CD4-positive, alpha-beta T cell treated with Interleukin-17A for 1 hour (primary cell): ENCODE measurements at places on chromosomes 2 and 18.

DNA sequence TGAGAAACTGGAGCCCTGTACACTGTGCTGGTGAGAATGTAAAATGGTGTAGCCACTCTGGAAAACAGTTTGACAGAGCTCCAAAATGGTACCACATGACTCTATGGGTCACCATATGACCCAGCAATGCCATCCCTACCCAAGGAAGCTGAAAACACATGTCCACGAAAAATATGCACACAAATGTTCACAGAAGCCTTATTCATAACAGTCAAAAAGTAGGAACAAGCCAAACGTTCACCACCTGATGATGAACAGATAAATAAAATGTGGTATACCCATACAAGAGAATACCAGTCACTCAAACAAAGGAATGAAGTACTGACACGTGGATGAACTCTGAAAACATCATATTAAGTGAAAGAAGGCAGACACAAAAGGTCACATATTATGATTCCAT lies 4.6 kb downstream of the AFG3L2 start:
- DNase-seq = no peak

DNA sequence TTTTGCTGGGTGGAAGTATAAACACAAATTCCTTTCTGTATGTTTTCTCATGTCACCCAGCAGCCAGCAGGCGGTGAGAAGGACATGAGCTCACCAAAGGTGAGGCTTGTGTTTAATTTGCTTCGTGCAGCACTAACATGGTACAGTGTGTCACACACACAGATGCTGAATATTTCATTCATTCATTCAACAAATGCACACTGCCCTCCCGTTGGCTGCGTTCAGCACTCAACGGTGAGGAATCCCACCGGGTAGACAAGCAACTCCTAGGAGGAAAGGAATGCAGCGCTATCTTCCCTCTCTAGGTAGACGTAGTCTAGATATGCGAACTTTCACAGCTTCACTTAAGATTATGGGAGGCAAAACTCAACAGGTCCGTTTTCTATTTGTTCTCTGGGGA lies 85.1 kb downstream of the LONRF2 start:
- DNase-seq = no peak

- DNase-seq = no peak
Observed at GRCh38 chr2:159322419-159322818, 35.9 kb upstream of the WDSUB1 start.

DNA sequence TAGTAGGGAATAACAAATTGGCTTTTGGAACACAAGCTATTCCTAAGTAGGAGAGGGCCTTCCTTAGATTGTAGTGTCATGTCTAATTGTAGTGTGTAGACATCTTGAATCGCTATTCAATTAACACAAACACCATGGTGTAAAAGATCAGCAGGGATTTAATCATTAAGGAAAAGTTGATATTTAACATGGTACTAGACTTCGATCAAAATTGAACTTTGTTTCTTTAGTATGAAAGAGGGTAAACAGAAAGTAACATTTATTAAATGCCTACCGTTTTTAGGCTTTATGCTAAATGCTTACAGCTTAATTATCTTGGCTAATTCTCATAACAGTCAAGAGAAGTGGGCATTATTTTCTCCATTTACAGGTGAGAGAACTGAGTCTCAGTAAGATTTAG lies 37.5 kb upstream of the FIGN start:
- no peak for DNase-seq

DNA sequence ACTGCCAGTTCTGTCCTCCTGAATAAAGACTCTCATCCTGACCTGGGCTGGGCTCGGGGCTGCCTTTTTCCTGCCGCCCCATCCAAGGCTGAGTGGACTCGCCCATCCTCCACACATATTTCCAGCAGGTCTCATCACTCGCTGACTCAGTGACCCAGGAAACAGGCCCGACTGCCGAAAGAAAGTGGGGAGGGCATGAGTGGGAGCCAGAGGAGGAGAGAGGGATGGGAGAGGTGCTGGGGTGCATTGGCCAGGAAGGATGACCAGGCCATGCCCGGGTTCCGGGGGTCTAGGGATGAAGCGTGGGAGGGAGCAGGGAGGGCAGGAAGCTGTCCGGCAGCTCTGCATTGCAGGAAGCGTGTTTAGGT lies 66.7 kb downstream of the TWIST2 start:
- no peak for DNase-seq

DNA sequence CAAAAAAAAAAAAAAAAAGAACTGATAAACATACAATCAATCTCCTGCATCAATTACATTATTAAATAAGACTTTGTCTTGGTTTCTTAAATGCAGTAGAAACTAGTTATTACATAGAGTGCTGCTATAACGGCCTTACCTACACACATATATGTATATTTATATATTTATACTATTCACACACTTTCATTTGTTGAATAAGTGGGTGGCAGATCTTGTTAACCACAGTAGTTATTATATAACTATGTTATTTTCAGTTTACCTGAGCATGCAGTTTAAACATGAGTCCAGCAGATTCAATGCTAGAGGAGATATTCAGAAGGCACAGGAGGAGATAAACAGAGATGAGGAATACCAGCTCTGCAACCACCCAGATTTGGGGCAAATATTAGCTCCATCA lies 81.5 kb upstream of the CD226 start:
- DNase-seq = no peak

DNA sequence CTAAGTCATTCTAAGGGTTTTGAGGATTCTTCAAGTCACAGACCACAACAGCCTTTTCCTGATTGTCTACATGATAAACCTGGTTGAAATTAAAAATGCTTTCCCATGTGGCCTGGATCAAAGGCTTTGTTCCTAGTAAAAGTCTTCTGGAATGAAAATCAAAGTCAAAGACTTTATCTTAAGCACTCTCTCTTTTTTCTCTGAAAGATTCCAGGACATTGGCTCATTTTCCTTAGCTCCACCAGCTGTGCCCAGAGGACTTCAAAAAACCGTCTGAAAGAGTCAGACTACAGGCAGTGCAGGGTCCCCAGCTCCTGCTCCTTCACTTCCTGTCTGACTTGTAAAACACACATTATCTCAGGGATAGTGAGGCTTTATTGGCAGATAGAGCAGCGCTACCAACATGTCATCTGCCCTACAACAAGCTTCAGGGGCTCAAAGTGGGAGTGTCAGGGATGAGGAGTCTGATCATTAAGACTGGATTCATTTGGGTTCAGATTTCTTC lies 148.2 kb downstream of the ESCO1 start:
- DNase-seq = no peak

DNA sequence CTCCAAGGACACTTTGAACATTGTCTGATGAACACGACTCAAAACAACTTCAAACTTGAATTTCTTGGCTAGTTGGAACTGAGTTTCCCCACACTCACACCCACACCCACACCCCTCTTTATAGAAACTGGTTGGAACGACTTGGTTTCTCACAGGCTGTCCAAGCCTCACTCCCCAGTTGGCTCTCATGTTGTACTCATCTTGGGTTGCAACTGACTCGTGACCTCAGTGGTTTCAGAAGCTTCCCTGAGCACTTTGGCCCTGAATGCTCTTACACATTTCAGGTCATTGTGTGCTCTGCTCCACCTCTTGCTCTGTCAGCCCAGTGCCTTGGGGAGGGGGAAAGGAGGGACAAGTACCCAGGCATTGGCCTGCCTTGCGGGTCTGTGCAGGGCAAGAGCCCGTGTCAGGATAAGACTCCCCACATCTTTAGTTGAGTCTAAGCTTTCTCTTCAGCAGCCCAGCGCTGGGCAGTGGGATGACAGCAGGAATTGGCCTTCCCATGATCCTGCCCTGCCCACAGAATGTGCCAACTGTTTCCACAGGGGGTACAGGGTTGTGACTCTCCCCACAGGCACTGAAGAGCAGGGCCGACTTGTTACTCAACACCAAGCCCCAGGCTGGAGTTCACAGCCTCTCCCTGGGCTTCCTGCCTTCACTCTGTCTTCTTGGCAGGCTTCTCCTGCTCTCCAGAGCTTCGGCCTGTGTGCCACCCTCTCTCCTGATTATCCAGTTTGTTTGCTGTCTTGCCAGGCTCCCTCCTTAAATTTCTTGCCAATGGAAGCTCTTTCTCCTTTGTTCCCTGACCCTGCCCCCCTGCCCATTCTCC lies 104.6 kb downstream of the RTN4 start:
- DNase-seq = no peak

DNA sequence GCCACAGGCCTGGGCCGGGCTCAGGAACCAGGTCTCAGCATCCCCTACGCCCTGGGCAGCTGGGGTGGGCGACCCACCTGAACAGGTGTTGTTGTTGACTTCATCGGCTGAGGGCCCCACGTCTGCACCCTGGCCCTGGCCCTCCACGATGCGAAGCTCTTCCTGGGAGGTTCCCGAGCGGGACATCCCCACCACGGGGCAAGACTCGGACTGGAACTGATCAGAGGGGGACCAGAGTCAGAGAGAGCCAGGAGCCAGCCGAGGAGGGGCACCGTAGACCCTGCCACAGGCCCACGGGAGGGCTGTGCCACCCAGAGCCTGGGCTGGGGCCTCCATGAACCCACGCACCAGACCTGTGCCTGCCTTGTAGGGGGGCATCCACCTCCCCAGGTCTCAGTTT lies 54.3 kb downstream of the AQP12A start:
- DNase-seq = no peak

- no peak for DNase-seq
Observed at GRCh38 chr2:198615972-198616371, 811.6 kb downstream of the PLCL1 start.

DNA sequence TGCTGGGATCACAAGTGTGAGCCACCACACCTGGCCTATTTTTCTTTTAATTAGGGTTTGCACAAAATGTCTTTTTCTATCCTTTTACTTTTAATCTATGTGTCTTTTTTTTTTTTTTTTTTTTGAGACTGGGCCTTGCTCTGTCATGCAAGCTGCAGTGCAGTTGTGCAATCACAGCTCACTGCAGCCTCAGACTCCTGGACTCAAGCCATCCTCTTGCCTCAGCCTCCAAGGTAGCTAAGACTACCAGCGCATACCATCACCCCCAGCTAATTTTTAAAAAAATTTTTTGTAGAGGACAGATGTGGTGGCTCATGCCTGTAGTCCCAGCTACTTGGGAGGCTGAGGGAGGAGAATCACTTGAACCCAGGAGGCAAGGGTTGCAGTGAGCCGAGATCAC lies 27.1 kb downstream of the ADCY3 start:
- DNase-seq = no peak

DNA sequence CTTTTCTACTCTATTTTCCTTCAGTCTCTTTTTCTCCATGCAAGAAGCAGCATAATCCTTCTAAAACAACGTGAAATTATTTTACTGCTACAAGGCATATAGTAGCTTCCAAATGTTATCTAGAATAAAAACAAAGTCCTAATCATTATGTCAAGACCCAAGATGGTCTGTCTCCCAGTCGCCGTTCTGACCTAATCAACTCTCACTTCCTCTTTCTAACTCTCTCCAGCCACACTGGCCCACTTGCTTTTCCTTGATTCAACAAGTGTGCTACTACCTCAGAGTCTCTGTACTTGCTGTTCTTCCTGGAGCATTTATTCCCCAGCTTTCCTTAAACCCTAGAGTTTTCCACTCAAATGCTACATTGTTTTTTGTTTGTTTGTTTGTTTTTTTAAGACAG lies 1491.2 kb downstream of the LRP1B start:
- no peak for DNase-seq

DNA sequence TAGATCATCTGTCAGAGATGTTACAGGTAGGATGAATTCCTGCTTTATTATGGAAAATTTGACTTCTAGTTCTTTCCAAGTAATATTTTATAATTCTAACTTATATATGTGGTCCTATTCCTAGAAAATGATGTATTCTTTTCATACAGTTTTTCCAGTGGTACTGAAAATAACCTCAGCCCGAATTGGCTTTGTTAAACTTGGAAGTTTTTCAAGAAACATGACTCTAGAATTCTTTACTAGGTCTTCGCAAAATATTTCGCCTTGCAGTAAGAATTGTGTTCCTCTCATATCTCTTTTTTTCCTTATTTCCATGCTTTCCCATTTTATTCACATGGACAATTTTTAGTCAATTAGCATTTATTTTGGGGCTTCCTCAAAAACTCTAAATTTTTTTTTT lies 60.5 kb downstream of the BMPR2 start:
- no peak for DNase-seq

DNA sequence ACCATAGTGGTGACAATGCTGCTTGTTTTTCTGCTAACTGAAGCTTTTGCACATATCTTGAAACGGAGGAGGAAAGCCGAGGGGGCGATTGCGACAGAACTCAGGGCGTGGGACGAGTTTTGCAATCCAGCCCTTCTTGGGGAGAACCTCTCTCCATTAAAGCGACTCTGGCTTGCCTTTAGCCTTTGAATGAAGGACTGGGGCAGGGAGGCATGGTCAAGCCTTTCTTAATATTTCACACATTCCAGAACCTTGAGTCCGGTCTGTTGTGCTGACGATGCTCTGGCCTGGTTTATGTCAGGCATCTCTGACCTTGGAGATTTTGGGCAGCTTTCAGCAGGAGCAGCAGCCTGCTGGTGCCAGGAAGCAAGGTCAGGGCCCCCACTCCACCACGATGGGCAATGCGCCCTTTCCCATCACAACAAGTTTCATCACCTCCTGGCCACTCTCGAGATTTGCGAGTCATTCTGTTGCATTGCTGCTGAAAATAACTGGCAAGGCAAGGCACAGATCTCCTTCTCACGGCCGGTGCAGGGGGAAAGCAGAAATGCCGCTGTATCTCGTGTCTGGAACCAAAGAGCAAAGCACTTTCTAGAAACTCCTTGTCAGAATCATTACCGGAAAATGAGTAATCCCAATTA lies 10.8 kb downstream of the EMILIN2 start:
- no peak for DNase-seq

DNA sequence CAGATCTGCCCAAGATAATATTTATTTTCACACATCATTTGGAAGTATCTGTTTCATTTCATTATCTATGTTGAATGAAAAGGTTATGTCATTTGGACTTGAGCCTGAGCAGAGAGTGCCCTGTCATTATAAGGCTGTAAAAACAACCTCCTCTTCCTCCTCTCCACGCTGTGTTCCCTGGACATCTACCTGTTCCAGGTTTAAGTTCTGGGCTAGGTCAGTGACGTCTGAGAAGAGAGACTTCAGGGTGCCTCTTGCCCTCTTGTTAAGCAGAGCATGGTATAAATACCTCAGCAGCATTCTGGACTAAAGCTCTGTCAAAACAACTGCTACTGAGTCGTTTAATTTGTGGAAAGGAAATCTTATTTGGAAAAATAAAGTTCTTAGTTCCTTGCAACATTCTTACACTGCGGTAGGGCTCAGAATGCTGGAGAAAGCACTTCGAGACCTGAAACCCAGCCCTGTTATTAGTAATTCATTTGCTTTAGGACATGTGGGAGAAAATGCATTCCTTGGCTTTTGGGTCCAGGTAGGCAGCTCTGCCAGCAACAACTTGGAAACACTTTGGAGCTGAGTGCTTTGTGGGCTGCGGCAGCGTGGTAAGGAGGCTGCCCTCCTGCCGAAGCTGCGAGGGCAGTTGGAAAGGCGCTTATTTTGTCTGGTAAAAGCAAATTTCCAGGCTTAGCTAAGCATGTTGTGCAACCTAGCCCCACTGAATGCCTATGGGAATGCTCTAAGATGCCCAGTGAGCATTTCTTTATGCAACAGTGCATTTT lies 91.8 kb upstream of the NEDD4L start:
- DNase-seq = no peak
